GM13976 (cell line): ENCODE measurements at places on chromosomes 13 and 19.
A peak's percentile ranks its signal among the peaks of the same experiment; 100 is the strongest.

DNA sequence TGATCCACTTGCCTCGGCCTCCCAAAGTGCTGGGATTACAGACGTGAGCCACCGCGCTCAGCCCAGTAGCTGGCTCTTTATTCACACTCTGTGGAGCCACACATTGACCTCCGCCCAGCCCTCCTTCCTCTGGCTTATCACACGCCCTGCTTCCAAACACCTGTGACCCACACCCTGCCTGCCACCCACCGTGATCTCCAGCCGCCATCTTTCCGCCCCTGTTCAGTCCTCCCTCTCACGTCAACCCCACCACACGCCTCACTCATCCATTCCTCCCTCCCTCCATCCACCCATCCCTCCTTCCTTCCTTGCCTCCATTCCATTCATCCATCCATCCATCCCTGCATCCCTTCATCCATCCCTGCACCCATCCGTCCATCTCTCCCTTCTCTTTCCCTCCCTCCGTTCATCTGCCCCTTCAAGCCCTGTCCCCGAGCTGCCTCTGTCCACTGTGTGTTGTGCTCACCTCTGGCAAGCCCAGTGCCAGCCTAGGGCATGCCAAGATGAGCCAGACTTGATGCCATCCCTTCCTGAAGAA is 17.6 kb downstream of the ZNF296 start:
- DNase-seq = no peak

- DNase-seq = no peak
Measured at GRCh38 chr13:30750036-30750435, 14.7 kb downstream of the ALOX5AP start.

GRCh38 chr13:77506874-77507273 is 28.6 kb upstream of the SCEL start:
- no peak for DNase-seq

GRCh38 chr13:79311386-79311785 is 94.7 kb downstream of the RBM26 start:
- no peak for DNase-seq

- peak; percentile 100 for DNase-seq
Measured at GRCh38 chr19:4759388-4760284, 31.9 kb upstream of the FEM1A start.

- DNase-seq = peak; percentile 93
Measured at GRCh38 chr19:4115050-4115817, 8.7 kb downstream of the MAP2K2 start.

GRCh38 chr13:105491345-105491744 is 1044.1 kb downstream of the EFNB2 start:
- DNase-seq = no peak

DNA sequence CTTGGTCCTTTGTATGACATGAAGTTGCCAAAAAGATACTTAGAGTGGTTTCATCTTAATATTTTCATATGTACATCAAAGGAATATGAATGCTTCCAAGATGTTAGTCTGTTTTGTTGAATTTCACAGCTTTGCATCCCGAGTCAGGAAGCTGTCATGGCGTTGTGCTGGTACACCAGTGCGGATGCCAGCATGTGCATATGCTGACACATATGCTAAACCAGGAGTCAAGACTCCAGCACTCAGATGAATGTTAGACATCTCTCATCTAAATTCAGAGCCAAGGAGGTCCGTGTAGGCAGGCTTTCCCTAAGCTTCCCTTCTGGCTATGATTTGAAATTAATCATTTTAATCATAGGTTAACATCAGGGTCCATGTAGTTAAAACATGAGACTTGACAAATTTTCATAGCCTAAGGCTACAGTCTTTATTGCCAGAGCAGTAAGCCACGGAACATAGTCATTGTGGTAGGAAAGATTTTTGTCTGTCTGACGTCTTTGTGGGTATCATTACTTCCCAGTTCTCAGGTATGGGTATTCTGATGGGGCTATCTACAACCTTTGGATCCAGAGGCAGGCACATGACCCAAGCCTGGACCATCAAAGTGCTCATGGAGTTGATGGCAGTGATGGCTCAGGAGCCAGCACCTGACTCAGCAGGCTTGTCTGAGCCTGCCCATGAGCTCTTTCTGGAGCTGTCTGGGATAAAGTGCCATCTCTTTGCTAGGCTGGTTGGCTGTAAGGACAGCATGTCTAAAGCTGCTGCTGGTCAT is 246.1 kb downstream of the KCNRG start:
- no peak for DNase-seq

DNA sequence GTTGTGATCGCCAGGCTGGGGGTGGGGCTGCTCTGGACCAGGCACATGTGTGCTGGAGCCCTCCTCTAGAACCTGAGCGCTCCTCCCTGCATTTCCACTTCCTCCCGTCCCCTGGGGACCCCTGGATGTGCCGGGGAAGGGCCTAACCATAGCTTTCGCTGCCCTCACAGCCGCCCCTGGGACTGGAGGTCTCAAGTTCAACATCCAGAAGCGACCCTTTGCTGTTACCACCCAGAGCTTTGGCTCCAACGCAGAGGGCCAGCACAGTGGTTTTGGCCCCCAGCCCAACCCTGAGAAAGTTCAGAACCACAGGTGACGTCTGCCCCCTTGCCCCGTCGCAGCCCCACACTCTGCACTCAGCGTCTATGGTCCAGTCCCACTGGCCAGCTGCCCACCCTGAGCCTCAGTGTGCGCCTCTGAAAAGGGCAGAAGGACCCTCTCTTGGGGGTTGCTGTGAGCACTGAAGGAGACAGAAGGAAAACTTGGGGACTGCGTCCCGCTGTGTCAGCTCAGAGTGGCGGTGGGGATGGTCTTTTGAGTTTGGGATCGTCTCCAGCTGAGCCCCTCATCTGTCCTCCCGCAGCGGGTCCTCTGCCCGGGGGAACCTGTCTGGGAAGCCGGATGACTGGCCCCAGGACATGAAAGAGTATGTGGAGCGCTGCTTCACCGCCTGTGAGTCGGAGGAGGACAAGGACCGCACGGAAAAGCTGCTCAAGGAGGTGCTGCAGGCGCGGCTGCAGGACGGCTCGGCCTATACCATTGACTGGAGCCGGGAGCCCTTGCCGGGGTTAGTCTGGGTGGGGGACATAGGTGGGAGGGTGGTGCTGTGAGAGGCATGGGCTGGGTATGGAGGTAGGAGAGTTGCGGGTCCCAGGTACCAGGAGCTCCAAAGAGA is 6.0 kb downstream of the LENG8 start:
- no peak for DNase-seq

GRCh38 chr13:52929846-52930245 is 81.4 kb upstream of the PCDH8 start:
- no peak for DNase-seq

GRCh38 chr13:71589032-71589431 is 278.0 kb downstream of the DACH1 start:
- DNase-seq = no peak
